ENCODE measurements at places on chromosomes 13 and 19. TPM values are rescaled to one million over a fixed set of nuclear protein-coding genes. Genes with fewer than 3 reads are reported as not detected.

The TRAPPC5 gene
- 62.5 TPM for polyA plus RNA-seq

The ONECUT3 gene
- polyA plus RNA-seq: 0.08 TPM

The CACNG6 gene
- polyA plus RNA-seq: 0.73 TPM

The NCAN gene
- 0.09 TPM for polyA plus RNA-seq

DNA sequence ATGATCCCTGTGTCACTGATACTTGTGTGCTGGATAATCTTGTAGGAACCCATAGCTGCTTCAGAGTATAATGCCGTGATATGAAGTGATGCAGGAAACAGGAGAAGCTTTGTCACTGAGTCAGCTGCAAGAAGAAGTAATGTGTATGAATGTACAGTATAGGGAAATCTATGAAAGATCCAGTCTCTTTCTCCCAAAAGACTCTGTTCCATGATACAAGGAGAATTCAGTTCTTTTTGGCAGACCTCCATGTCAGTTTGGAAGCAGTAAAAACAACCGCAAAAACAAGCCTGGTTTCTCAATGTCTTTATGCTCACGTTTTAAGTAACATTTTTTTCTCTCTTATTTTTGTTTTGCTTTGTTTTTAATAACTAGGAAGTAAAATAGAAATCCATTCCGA, 33.9 kb downstream of the PCDH17 start:
- DNase-seq: no peak

GRCh38 chr19:50975766-50976165, 6.4 kb upstream of the KLK6 start:
- DNase-seq: no peak

DNA sequence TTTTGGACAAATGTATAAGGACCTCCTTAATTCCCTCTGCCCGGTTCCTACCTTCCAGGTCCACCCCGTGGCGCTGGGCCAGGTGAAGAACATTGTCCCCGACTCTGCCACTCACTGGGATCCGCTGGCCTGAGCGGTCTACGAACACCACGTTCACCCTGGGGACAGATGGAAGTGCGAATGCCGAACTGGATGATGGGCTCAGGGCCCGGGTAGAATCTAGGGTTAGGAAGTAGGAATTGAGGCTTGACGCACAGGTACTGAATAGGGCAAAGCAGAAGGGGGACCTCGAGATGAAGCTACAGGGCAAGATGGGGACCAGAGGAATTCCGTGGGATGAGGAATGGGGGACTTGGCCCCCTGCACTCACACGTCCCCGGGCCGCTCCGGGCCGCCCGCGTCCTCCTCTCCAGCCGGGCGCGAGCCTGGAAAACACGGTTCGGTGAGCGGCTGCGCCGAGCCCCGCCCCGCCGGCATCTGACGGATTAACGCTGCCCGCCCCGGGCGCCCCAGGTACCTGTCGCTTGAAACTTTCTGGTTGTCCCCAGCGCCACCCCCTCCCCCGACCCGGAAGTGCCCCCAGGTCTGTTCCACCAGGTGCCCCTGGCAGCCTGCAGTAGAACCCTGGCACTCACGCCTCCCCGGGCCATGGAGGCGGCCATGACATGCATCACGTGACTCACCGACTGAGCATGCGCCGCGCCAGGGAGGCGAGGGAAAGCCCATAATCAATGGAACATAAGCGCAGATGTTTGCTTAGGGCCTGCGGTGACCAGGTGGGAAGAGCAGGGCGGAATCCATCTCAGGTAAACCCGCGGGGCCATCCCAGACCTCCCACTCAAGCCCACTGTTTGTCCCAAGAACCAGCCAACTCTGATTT, at the start of gene FDX2:
Gene FDX2 (minus strand): TSS at position 681 of the 880 bp plus-strand sequence. CDS start 19 bp downstream, at position 662.
- peak; percentile 70 for DNase-seq

GRCh38 chr19:1356508-1356865, 27.2 kb upstream of the NDUFS7 start:
- DNase-seq: no peak

DNA sequence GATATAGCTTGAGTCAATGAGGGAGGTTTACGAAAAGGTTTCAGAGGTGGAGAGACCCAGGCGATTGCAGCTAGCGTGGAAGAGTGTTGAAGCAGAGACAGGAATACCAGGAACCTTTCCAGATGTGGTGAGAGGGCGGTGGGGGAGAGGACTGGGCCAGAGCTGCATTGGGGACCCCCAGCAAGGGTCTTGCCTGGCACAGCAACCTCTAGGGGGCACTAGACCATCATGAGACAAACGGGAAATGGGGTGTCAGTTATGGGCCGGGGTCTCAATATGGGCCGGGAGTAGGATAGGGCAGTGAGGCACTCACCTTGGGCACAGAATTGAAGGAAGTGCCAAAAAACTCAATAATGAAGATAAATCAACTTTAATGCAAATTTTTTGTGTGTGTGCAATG, 2.1 kb upstream of the LRP3 start:
- DNase-seq: no peak

GRCh38 chr19:1817553-1818179, 5.6 kb upstream of the ATP8B3 start:
- DNase-seq: no peak
